T-cell (primary cell): ENCODE measurements at places on chromosomes 2 and 18. TPM values are rescaled to one million over a fixed set of nuclear protein-coding genes. Genes with fewer than 3 reads are reported as not detected.

The DHRS9 gene
- total RNA-seq: not detected

The GPC1 gene
- total RNA-seq: 1.7 TPM

DNA sequence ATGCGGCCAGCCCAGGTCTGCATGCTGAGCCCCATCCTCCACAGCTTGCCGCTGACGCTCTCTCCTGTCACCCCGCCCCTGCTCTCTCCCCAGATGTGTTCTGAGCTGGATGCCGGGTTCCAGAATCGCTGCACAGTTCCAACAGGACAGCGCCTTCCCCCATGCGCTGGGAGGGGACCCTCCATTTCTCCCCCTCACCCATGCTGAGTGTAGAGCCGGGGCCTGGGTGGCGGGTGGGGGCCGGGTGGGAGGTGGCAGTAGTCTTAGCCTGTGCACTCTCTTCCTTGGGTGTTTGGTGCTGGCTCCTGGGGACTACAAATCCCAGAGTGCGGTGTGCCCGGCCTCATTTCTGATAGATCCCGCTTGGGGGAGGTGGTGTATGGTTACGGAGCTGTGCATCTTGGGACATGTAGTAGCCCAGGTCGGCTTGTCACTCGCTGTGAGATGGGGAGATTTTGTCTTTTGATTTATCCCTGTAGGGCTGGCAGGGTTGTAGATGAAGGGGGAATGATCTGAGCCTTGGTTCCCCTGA lies 6.8 kb downstream of the DNAJB2 start:
- DNase-seq: no peak

DNA sequence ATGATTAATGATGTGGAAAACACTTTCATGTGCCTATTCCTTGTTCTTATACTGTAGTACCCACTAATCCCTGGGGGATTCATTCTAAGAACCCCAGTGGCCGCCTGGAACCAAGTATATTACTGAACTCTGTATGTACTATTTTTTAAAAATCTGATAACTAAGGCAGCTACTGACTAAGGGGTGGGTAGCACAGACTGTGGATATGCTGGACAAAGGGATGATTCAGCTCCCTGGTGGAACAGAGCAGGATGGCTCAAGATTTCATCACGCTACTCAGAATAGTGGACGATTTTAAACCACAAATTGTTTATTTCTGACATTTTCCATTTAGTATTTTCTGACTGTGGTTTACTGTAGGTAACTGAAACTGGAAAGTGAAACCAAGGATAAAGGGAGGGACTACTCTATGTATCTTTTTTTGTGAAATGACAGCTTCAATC lies 41.8 kb upstream of the CDC42EP3 start:
- no peak for DNase-seq

DNA sequence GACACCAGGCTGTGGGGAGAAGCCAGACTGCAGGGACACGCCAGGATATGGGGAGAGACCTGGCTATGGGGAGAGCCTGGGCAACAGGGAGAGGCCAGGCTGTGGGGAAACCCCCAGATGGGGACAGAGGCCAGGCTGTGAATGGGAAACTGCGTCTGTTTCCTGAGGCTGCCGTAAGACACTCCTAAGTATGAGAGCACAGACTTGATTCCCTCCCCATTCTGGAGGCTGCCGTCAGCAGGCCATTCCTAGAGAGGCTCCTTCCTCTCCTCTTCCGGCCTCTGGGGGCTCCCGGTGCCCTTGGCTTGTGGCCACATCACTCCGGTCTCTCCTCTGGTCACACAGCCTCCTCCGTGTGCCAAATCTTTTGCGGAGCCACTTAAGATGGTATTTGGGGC lies 32.3 kb downstream of the ADI1 start:
- no peak for DNase-seq

- DNase-seq: no peak
These were observed 182.2 kb downstream of the BCL11A start for GRCh38 chr2:60371219-60371618.

GRCh38 chr2:54656863-54657262 lies 66.6 kb upstream of the EML6 start:
- DNase-seq: no peak
